ENCODE measurements at places on chromosomes 11 and 22.

- no peak for DNase-seq
These were observed 1.3 kb downstream of the CSKMT start for GRCh38 chr11:62666259-62666926.

- no peak for DNase-seq
These were observed 122.9 kb upstream of the ARHGAP20 start for GRCh38 chr11:110835106-110835505.

DNA sequence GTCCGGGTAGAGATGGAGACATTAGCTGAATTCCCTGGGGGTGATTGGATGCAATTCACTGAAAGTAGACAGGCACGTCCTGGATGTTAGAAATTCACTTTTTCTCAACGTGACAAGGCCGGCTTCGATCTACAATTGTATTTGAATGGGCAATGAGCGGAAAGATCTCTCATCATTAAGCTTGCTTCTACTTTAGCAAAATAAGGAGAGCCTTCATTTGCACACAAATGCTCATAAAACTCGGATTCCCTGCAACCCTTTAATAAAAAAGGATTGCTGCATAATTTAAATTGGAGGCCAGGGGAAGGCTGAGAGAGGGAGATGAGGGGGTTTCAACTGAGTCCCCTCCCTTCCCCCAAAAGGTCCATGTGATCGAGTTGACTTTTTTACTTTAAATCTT, 10.6 kb upstream of the PAX6 start:
- no peak for DNase-seq

- no peak for DNase-seq
These were observed 52.1 kb downstream of the SMCO4 start for GRCh38 chr11:93490996-93491618.

DNA sequence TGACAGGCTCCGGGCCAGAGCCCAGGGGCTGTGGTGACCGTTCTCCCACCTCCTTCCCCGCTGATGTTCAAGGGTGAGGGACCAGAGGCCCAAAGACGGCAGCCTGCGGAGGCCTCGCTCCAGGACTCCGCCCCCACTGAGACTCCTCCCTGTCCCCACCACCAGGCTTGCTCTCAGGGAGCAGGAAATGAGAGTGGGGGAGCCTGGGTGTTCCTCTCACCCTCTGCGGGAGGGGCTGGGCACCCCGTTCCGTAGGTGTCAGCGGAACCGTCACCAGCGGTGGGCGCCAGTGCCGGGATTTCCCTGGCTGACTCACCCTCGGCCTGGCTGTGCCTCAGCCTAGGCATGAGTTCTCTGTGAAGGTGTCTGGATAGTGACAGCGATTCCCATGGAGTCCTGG, 15.7 kb downstream of the DAGLA start:
- DNase-seq, result no peak

Data from cerebellar cortex (tissue), 1 donor.